ENCODE measurements at places on chromosomes 3 and 15. TPM values are rescaled to one million over a fixed set of nuclear protein-coding genes. Genes with fewer than 3 reads are reported as not detected.

Gene ANKRD63
- not detected for total RNA-seq

DNA sequence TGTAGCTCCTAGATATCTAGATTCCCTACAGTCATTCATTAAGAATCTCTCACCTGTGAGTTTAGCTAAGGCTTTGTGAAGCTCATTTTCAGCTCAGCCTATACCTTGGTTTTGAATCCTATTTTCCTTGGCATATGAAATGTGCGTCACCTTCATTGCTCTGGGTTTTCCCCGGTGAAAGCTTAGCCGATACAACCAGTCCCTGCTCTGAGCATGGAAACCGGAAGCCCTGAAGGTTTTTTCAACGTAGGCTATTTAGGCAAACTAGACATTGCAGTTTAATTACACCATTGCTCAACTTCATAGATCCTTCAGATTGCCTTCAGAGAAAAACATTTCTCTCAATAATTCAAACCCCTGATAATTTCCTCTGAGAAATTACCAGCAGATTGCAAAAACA, 206.8 kb upstream of the TPRG1 start:
- H3K36me3 ChIP-seq = no peaks in the 10 kb centered on the region
- H3K27ac ChIP-seq = no peak overlapping the region
- no peak overlapping the region for H3K4me3 ChIP-seq
- peaks cover 11% of the 10 kb centered on the region for H3K4me1 ChIP-seq
- no peak for DNase-seq
- H3K27me3 ChIP-seq = peaks cover 16% of the 10 kb centered on the region

- H3K4me3 ChIP-seq = no peak overlapping the region
- H3K36me3 ChIP-seq = no peaks in the 10 kb centered on the region
- H3K4me1 ChIP-seq = no peaks in the 10 kb centered on the region
- H3K27me3 ChIP-seq = peaks cover 23% of the 10 kb centered on the region
- no peak overlapping the region for H3K27ac ChIP-seq
Observed at GRCh38 chr15:73015493-73015892, 36.8 kb upstream of the NEO1 start.

DNA sequence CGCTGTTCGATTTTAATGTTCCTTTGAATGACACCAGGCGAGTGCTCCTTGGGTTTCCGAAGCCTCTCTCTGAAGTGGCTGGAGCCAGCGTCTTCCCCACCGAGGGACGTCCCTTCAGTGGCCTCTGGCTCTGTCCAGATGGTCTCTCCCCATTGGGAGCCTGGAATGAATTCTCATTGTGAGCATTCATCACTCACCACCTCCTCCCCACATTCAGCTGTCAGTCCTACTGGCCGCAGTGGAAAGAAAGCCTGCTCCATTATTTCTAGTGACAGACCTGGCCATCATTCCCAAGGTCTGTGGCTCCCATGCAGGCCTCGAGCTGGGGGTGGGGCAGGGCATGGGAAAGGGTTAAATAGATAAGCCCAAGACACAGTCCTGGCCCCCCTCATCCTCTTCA, 35.2 kb downstream of the ZNF710 start:
- H3K36me3 ChIP-seq = peaks cover 15% of the 10 kb centered on the region
- no peak overlapping the region for H3K27ac ChIP-seq
- H3K4me1 ChIP-seq = peaks cover 65% of the 10 kb centered on the region
- DNase-seq = no peak

GRCh38 chr15:69422336-69422895, 8.3 kb downstream of the KIF23 start:
- DNase-seq = no peak
- peaks cover 8% of the 10 kb centered on the region for H3K27me3 ChIP-seq
- H3K4me3 ChIP-seq = no peak overlapping the region
- H3K4me1 ChIP-seq = peaks cover 1% of the 10 kb centered on the region
- H3K27ac ChIP-seq = no peak overlapping the region

DNA sequence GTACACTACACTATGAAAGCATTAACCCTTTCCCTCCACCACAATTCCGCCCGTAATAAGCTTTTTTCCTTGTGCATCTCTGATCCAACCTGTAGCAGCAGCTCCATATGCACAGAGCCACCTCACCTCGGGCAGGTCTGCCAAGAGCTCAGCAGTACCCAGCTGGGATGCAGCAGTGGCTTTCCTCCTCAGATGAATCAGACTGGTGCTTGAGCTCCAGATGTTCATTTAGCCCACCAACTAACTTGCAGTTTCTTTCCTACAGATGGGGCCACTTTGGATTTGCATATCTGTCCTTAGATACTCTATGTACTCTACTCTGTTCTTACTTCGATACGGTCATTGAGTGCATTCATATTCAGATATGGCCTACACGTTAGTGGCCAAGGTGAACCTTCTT, 14.8 kb upstream of the FSIP1 start:
- H3K4me1 ChIP-seq = no peaks in the 10 kb centered on the region
- no peak overlapping the region for H3K4me3 ChIP-seq
- no peaks in the 10 kb centered on the region for H3K36me3 ChIP-seq

Data from activated naive CD8-positive, alpha-beta T cell treated with anti-CD3 and anti-CD28 coated beads for 36 hours (primary cell).